Suprapubic skin (tissue), 4 donors: ENCODE measurements at places on chromosomes 2 and 18.

GRCh38 chr2:145023334-145023934 is 503.5 kb upstream of the ZEB2 start:
- no peaks in the 10 kb centered on the region for H3K36me3 ChIP-seq
- H3K4me3 ChIP-seq: no peak overlapping the region
- H3K27me3 ChIP-seq: no peaks in the 10 kb centered on the region

GRCh38 chr2:238285653-238286082 is 2.7 kb downstream of the PER2 start:
- H3K4me1 ChIP-seq: peaks cover 73% of the 10 kb centered on the region
- H3K27ac ChIP-seq: peak overlapping the region; percentile 99
- no peaks in the 10 kb centered on the region for H3K36me3 ChIP-seq
- H3K27me3 ChIP-seq: no peaks in the 10 kb centered on the region
- peak; percentile 96 for DNase-seq
- H3K4me3 ChIP-seq: peak overlapping the region; percentile 78

DNA sequence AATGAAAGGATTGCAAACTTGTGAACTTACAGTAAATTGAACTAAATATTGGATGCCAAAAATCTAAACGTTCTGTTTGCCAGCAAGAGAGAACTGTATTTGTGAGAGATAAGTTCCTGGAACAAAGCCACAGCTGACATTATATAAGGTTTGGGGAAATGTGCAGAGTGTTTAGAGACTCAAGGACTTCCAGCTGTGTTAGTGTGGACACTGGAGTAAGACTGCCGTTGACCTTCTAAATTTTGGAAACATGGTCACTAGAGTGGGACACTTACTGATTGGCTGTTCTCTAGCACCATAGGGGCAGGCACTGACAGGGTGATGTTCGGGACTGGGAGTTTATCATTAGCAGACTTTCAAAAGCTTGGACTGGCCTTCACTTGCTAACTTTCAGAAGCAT is 40.5 kb downstream of the SCN9A start:
- no peak overlapping the region for H3K27ac ChIP-seq
- DNase-seq: no peak
- H3K4me1 ChIP-seq: no peaks in the 10 kb centered on the region
- no peak overlapping the region for H3K4me3 ChIP-seq
- no peaks in the 10 kb centered on the region for H3K36me3 ChIP-seq
- H3K27me3 ChIP-seq: no peaks in the 10 kb centered on the region

GRCh38 chr2:113692698-113693428 is 63.6 kb downstream of the SLC35F5 start:
- DNase-seq: no peak
- H3K4me1 ChIP-seq: no peaks in the 10 kb centered on the region
- no peak overlapping the region for H3K27ac ChIP-seq
- H3K4me3 ChIP-seq: no peak overlapping the region

DNA sequence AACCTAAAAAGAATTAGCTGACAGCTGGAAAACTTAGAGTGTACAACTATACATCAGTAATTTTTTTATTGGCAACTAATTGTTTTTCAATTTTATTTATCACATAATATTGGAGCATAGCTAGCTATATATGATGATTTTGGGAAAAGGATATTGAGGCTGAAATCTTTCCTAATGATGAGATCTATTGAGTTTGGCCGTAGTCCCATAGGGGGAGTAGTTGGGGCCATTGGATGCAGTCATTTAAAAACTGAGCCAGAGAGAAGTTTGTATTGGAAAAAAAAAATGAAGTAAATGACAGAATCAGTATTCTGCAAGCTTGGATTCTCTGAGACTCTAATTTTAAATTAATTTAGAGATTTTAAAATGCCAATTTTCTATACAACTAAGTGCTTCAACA is 179.8 kb downstream of the LTBP1 start:
- no peak overlapping the region for H3K4me3 ChIP-seq
- no peaks in the 10 kb centered on the region for H3K27me3 ChIP-seq
- no peak overlapping the region for H3K27ac ChIP-seq
- H3K36me3 ChIP-seq: no peaks in the 10 kb centered on the region
- DNase-seq: no peak

DNA sequence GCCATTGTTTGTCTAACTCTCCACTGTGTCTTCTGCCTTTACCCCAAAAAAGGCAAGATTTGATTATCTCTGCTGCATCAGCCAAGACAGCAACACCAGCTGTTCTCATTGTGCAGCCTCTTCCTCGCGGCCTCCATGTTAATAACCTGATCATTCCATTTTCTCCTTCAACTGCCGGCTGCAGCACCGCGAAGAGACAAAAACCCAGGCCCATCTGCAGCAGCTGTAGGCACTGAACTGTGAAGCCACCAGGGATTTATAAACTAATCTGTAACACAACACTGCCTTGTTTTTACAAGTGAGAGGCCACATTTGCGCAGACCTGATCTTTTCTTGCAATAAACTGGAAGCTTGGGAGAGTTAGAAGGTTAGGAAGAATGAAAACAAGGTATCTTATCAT is 147.8 kb downstream of the SATB2 start:
- H3K4me1 ChIP-seq: no peaks in the 10 kb centered on the region
- no peaks in the 10 kb centered on the region for H3K36me3 ChIP-seq
- no peak overlapping the region for H3K4me3 ChIP-seq
- no peaks in the 10 kb centered on the region for H3K27me3 ChIP-seq

DNA sequence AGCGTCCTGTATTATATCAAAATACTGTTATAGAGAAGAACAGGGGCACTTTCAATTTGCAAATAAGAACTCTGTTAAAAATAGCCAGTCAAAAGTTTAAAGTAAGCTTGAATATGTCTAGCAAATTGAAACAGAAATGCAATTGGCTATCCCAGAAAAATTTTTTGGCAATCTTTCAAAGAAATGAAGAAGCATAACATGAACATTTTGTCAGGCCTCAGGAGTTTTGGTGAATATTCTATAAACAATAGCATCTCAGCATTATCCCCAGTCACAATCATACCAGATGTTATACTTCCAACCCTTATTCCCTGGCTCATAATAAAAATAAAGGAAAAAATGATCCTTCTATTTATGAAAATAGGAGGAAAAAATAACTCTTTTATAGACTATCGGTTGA is 252.4 kb downstream of the GRB14 start:
- no peak for DNase-seq
- H3K27me3 ChIP-seq: no peaks in the 10 kb centered on the region
- H3K4me1 ChIP-seq: no peaks in the 10 kb centered on the region
- no peak overlapping the region for H3K4me3 ChIP-seq

- no peaks in the 10 kb centered on the region for H3K36me3 ChIP-seq
- no peak for DNase-seq
Observed at GRCh38 chr2:180322781-180323180, 315.7 kb upstream of the CWC22 start.

GRCh38 chr2:213119061-213119809 is 32.2 kb downstream of the IKZF2 start:
- no peaks in the 10 kb centered on the region for H3K36me3 ChIP-seq
- H3K27me3 ChIP-seq: no peaks in the 10 kb centered on the region
- no peak for DNase-seq
- H3K27ac ChIP-seq: no peak overlapping the region

DNA sequence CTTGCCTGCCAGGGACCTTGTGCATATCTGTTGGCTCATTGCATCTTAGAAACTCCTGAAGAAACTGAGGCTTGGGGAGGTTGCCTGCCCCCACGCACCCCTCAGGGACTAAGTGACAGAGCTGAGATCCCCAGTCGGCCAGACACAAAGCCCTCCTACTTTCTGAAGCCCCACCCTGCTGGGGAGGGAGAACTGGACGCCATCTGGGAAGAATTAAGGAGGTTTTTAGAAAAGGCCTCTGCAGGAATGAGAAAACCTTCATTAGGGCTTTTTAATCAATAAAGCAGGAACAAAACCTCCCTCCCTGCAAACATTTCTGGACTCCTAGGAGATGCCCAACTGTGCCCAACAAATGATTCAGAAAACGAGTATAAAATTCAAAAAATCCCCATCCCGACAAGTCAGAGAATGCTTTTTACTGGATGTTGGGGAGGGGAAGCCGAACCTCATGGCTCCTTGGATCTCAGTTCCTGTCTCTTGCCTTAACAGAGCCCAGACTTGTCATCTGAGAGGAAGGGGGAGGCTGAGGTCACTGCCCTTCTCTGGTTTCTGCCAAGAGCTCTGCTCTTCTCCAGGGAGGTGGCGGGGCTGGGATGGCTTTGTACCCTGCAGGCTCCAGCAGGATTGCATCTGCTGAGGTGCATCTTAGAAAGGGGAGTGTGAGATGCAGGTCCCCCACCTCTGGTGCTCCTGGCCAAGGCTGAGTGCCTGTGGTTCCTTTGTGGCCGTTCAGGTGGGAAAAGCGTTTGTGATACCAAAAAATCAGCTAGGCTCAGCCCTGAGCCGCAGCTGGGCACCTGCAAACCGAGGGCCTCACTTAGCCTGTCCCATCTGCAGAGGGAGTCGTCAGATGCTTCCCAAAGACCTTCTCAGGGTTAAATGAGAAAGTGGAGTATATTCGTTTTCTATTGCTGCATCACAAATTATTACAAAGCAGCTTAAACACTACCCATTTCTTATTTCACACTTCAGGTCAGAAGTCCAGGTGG is 142.4 kb downstream of the ZFP36L2 start:
- peak overlapping the region; percentile 93 for H3K27ac ChIP-seq
- H3K27me3 ChIP-seq: no peaks in the 10 kb centered on the region
- H3K4me3 ChIP-seq: no peak overlapping the region
- peaks cover 85% of the 10 kb centered on the region for H3K4me1 ChIP-seq

- peaks cover 4% of the 10 kb centered on the region for H3K27me3 ChIP-seq
- no peak overlapping the region for H3K27ac ChIP-seq
Observed at GRCh38 chr2:236348976-236349375, 84.8 kb upstream of the ASB18 start.

DNA sequence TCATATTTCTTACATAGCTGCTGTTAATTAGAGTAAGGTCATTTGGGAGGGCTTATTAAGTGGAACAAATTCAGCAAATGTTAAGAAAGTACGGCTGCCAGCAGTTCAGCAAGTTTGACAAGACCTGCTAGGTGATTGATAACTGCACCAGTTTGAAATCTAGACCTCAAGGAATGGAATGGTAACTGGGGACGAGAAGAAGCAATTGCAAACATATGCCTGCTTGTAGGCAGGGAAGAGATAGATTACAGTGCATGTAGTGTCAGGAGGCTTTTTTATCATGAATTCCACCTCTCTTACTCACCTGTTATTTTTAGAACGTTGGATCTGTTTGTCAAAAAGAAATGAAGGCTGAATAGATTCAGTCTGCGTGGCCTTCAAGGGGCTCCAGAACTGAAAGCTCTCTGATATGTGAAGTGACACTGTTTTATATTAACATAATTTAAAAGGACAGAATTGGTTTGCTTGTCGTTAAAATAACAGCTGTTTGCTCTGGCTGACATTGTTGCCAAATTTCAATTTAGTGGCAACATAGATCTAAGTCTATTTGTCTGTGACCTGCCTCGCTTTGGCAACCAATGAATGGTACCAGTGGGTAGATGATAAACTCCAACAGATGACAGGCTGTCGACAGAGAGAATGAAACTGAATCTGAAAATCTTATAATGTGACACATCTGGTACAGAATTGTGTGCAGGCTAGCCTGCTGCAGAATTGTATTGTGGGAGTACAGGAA is 199.3 kb downstream of the ZNF407 start:
- H3K27ac ChIP-seq: peak overlapping the region; percentile 2
- H3K4me1 ChIP-seq: peaks cover 13% of the 10 kb centered on the region
- H3K27me3 ChIP-seq: no peaks in the 10 kb centered on the region
- no peak for DNase-seq
- H3K4me3 ChIP-seq: no peak overlapping the region

- no peaks in the 10 kb centered on the region for H3K27me3 ChIP-seq
- H3K36me3 ChIP-seq: no peaks in the 10 kb centered on the region
- no peak for DNase-seq
- peaks cover 2% of the 10 kb centered on the region for H3K4me1 ChIP-seq
Observed at GRCh38 chr18:74679006-74679678, 81.5 kb downstream of the ZNF407 start.

GRCh38 chr2:119286661-119287060 is 63.0 kb downstream of the STEAP3 start:
- H3K27ac ChIP-seq: no peak overlapping the region
- H3K4me1 ChIP-seq: peaks cover 20% of the 10 kb centered on the region
- H3K4me3 ChIP-seq: no peak overlapping the region

GRCh38 chr18:55064760-55065159 is 105.5 kb upstream of the CCDC68 start:
- H3K27me3 ChIP-seq: no peaks in the 10 kb centered on the region
- H3K4me1 ChIP-seq: no peaks in the 10 kb centered on the region
- H3K27ac ChIP-seq: no peak overlapping the region
- no peak overlapping the region for H3K4me3 ChIP-seq
- no peaks in the 10 kb centered on the region for H3K36me3 ChIP-seq
- DNase-seq: no peak

DNA sequence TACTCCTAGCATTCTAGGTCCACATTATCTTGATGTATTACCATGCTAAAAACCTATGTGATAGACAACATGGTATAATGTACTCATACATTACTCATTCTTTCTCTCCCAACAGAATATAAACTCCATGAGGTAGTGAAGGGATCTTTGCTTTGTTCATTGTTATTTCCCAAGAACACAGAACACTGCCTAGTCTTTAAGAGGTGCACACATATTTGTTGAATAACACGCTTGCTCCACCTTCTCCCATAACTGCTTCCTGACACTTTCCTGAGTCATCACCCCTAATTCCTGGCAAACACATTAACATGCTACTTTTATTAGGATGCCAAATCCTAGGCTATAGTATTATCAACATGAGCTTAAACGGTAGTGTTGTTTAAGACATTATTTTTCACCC is 41.3 kb downstream of the REV1 start:
- H3K36me3 ChIP-seq: peaks cover 38% of the 10 kb centered on the region
- DNase-seq: no peak
- no peak overlapping the region for H3K27ac ChIP-seq
- no peaks in the 10 kb centered on the region for H3K4me1 ChIP-seq

DNA sequence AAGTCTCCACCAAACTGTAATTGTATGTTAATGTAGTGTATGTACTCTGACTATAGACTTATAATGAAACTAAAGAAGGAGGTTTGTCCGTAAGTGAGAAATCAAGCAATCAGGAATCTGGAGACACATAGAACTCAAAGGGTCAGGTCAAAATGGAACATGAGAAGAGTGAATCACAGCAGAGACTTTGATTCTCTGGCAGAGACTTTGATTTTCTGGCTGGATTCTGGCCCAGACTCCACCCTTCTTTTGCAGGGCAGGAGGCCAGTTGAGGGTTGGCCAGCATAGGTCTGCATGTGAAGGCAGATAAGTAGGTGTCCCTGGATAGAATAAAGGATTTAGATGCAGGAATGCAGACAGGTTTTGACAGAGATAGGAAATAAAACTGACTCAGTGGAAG is 11.0 kb upstream of the NCKAP5 start:
- H3K4me3 ChIP-seq: no peak overlapping the region
- no peaks in the 10 kb centered on the region for H3K36me3 ChIP-seq
- no peak overlapping the region for H3K27ac ChIP-seq

DNA sequence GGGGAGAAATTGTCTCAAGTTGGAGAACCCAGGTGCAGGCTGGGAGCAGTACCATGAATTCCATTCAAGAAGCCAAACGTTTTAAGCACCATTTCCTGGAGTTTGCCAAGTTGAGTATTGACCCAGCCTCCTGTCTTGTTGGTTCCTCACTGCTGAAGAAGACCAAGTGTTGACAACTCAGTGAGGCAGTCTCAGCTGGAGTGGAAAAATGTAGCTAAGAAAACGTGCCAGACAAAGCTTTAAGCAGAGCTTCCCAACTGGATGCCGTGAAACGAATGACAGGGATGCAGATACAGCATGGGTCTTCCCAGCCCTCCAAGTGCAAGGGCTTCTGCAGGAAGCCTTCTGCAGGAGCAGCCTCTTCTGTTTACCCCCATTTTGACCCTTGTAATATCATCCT is 778 bp upstream of the INPP1 start:
- H3K27ac ChIP-seq: peak overlapping the region; percentile 97
- no peaks in the 10 kb centered on the region for H3K27me3 ChIP-seq
- peaks cover 30% of the 10 kb centered on the region for H3K4me1 ChIP-seq
